ENCODE measurements at places on chromosomes 12 and 14. TPM values are rescaled to one million over a fixed set of nuclear protein-coding genes. Genes with fewer than 3 reads are reported as not detected.

The NFE2 gene
- not detected for total RNA-seq

The LALBA gene
- total RNA-seq, result not detected

The CRIP1 gene
- 1.1 TPM for total RNA-seq

The NXPH4 gene
- 0.19 TPM for total RNA-seq

The FZD10 gene
- not detected for total RNA-seq

The HIP1R gene
- total RNA-seq, result 137 TPM

The DIO3 gene
- not detected for total RNA-seq

The PLCZ1 gene
- total RNA-seq, result not detected

The KCNH5 gene
- not detected for total RNA-seq

The SLC5A8 gene
- total RNA-seq, result not detected

The SAMD15 gene
- total RNA-seq, result 1.6 TPM

The NOC4L gene
- 17.6 TPM for total RNA-seq

The NINJ2 gene
- total RNA-seq, result 1.6 TPM

The ASCL1 gene
- total RNA-seq, result not detected

The TTC9 gene
- total RNA-seq, result 1.3 TPM

The ADCY4 gene
- 55.1 TPM for total RNA-seq

The APPL2 gene
- 18.5 TPM for total RNA-seq

The PLEKHD1 gene
- total RNA-seq, result not detected

The NPFF gene
- total RNA-seq, result not detected

The SUSD6 gene
- total RNA-seq, result 29.7 TPM

The KRT86 gene
- not detected for total RNA-seq

The BDKRB1 gene
- total RNA-seq, result not detected

The KRT2 gene
- not detected for total RNA-seq

The RNF212B gene
- total RNA-seq, result not detected

The SLC25A29 gene
- 94.1 TPM for total RNA-seq

The RD3L gene
- total RNA-seq, result not detected

The TAS2R50 gene
- 4.6 TPM for total RNA-seq

The OAS1 gene
- total RNA-seq, result 7.5 TPM

The AICDA gene
- not detected for total RNA-seq

The PIK3C2G gene
- total RNA-seq, result 2.3 TPM

The TPPP2 gene
- total RNA-seq, result not detected

The ARHGAP9 gene
- total RNA-seq, result not detected

The FBRSL1 gene
- 15.1 TPM for total RNA-seq

The ZNF605 gene
- total RNA-seq, result 12.3 TPM

The RASAL1 gene
- total RNA-seq, result not detected

The SERPINA5 gene
- total RNA-seq, result 0.19 TPM

The TGFB3 gene
- total RNA-seq, result 2.8 TPM

The GALNT16 gene
- 0.29 TPM for total RNA-seq

The TRIAP1 gene
- total RNA-seq, result 52.4 TPM

The LTB4R2 gene
- 10.6 TPM for total RNA-seq

The COQ6 gene
- 17.8 TPM for total RNA-seq

The PZP gene
- 0.98 TPM for total RNA-seq

The CDCA3 gene
- total RNA-seq, result 8.2 TPM

The MUCL1 gene
- total RNA-seq, result not detected

The TMEM116 gene
- 3.9 TPM for total RNA-seq

The ANKRD9 gene
- total RNA-seq, result 14.5 TPM

The PTHLH gene
- 0.86 TPM for total RNA-seq

The PMCH gene
- 0.76 TPM for total RNA-seq

The KRT83 gene
- total RNA-seq, result not detected

The KLHL33 gene
- not detected for total RNA-seq

The RBM23 gene
- 61.1 TPM for total RNA-seq

The AKAP5 gene
- 0.33 TPM for total RNA-seq

The STXBP6 gene
- total RNA-seq, result not detected

The SIRT4 gene
- 0.76 TPM for total RNA-seq

The DTX1 gene
- total RNA-seq, result not detected

The C12orf60 gene
- 2.2 TPM for total RNA-seq
